Mesothelial cell of epicardium (in vitro differentiated cells): ENCODE measurements at places on chromosomes 2 and 18. TPM values are rescaled to one million over a fixed set of nuclear protein-coding genes. Genes with fewer than 3 reads are reported as not detected.

DNA sequence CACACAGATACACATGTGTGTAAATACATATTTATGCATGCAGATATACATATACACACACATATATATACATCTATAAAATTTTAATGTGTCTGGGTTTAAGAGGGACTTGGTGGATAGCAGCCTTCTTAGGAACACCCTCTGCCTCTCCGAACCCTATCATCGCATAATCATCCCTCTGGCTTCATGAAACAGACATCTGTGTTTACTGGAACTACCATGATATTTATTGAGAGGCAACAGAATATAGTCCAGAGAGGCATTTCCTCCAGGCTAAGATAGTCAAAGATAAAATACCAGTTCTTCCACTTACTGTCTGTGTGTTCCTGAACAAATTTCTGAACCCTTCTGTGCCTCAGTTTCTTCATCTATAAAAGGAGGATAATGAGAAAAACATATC lies 239.0 kb upstream of the FANCL start:
- no peak for DNase-seq
- H3K4me3 ChIP-seq, result no peak overlapping the region
- no peak overlapping the region for H3K27ac ChIP-seq
- H3K27me3 ChIP-seq, result no peaks in the 10 kb centered on the region
- peaks cover 9% of the 10 kb centered on the region for H3K4me1 ChIP-seq

DNA sequence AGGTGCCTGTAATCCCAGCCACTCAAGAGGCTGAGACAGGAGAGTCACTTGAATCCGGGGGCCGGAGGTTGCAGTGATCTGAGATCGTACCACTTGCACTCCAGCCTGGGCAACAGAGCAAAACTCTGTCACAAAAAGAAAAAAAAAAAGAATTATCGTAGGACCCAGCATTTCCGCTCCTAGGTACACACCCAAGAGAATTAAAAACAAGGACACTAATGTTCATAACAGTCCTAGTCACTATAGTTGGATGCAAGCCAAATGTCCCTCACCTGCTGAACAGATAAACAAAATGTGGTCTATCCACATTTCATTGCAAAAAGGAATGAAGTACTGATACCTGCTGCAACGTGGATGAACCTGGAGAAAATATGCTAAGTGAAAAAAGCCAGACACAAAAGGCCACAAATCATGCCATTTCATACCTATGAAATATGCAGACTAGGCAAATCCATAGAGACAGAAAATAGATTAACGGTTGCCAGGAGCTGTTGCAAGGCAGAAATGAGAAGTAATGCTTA lies 21.2 kb downstream of the ADRA2B start:
- H3K36me3 ChIP-seq, result peaks cover 3% of the 10 kb centered on the region
- no peak overlapping the region for H3K4me3 ChIP-seq
- no peaks in the 10 kb centered on the region for H3K27me3 ChIP-seq
- DNase-seq, result no peak
- H3K4me1 ChIP-seq, result peaks cover 7% of the 10 kb centered on the region

GRCh38 chr2:73964223-73964622 lies 20.5 kb upstream of the TET3 start:
- no peaks in the 10 kb centered on the region for H3K27me3 ChIP-seq
- peaks cover 19% of the 10 kb centered on the region for H3K36me3 ChIP-seq
- H3K27ac ChIP-seq, result no peak overlapping the region
- no peak overlapping the region for H3K4me3 ChIP-seq

DNA sequence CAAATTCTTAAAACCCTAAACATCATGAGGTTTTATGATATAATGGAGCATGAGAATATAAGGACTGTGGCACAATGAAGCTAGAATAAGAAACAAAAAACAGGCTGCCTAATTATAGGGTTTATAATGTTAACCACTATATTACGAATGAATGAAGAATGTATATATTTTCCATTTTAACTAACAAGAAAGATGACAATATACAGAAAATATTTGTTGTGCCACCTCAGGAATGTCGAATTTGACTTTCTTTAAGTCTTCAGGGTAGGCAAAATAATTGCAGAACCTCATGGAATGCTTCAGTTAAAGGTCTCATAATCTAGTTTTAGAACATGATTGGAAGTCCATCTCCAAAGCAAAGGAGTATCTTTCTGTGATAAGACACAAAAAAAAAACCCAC lies 282.9 kb upstream of the SLC8A1 start:
- H3K36me3 ChIP-seq, result no peaks in the 10 kb centered on the region
- H3K4me1 ChIP-seq, result peaks cover 7% of the 10 kb centered on the region
- H3K27me3 ChIP-seq, result no peaks in the 10 kb centered on the region
- no peak for DNase-seq

GRCh38 chr2:140949932-140950331 lies 1180.9 kb downstream of the LRP1B start:
- no peaks in the 10 kb centered on the region for H3K36me3 ChIP-seq
- peaks cover 2% of the 10 kb centered on the region for H3K4me1 ChIP-seq
- H3K4me3 ChIP-seq, result no peak overlapping the region
- H3K27ac ChIP-seq, result no peak overlapping the region
- DNase-seq, result no peak
- no peaks in the 10 kb centered on the region for H3K27me3 ChIP-seq

GRCh38 chr2:113703386-113704299 lies 52.8 kb downstream of the SLC35F5 start:
- DNase-seq, result no peak
- H3K4me1 ChIP-seq, result peaks cover 2% of the 10 kb centered on the region
- no peak overlapping the region for H3K27ac ChIP-seq
- peaks cover 6% of the 10 kb centered on the region for H3K36me3 ChIP-seq

- peaks cover 21% of the 10 kb centered on the region for H3K36me3 ChIP-seq
- no peaks in the 10 kb centered on the region for H3K27me3 ChIP-seq
- DNase-seq, result no peak
- H3K4me3 ChIP-seq, result no peak overlapping the region
- no peak overlapping the region for H3K27ac ChIP-seq
Measured at GRCh38 chr18:9814431-9814830, 71.3 kb upstream of the TXNDC2 start.

Gene PSME4
- 62.2 to 68.3 TPM (median 65.4 TPM) in 3 replicates for total RNA-seq

Gene ABHD1
- total RNA-seq, result 0.95 to 1.5 TPM (median 0.99 TPM) in 3 replicates
